ENCODE measurements at places on chromosomes 6 and 20.

DNA sequence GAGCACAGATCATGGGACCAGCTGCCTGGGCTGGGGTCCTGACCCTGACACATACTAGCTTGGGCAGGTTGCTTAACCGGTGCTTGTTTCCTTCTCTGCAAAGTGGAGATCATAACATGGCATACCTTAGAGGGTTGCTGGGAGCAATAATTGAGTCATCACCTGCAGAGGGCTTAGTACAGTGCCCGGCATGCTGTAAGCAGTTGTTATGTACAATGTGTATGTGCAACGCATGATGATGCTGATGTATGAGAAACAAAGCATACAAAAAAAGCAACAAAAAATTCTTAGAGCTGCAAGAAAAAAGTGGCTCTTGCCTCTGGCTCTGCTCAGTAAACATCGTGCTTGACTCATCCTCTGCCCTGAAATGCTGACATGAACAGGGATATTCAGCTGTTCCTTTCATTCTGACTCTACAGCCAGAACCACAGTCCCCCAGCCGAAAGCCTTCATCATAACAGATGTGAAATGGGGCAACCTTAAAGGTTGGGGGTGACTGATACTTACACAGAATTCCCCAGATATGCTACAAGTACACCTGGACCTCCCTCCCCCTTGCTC, 91.7 kb downstream of the CLIC5 start:
- DNase-seq = peak; percentile 63

DNA sequence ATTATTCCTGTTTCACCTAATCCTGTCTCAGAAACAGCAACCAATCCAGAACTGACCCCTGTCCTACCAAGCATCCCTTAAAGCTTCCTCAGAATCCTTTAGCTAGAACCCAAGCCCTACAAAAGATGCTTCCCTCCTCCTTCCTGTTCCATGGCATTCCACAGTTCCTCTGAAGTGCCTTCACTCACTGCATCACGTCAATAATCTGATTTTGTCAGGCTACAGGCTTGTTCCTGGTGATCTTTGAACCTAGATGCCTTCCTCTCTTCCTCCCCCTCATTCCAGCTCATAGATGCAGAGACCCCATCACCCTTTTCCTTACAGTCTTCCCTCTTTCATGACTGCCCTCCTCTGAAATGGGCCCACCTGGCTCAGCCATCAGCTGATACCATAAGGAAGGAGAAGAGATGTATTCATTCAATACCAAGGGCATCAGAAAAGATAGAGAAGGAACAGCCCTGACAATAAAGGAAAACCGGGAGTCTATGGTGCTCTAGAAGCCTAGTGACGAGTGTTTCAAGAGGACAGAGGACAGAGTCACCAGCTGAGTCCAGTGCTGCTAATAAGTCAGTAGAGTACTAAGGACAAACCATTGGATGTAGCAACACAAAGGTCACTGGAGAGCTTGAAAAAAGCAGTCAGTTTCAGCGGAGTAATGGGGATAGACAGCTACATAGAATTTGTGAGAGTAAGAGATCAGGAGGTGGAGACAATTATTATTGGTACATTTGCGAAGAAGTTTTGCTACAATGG, 62.5 kb upstream of the SPDEF start:
- no peak for DNase-seq

- no peak for DNase-seq
Observed at GRCh38 chr6:128209771-128210170, 308.9 kb upstream of the THEMIS start.

DNA sequence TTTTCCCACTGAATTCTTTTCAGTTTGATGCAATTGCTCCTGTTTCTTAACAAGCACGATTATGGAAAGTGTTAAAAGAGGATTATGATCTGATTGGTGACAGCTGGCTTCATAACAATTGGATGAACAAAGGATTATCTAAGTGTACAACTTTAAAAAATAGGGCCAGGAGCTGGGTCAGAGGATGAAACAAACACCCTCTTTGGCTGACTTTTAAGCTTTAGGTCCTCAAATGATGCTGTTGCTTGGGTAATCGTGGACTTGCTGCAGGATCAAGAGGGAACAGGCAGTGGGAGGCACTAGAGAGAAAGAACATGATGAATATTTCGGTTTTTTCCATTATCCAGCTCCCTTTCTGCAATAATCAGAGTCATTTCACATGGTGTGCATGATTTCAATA, 35.5 kb upstream of the TMX4 start:
- no peak for DNase-seq

DNA sequence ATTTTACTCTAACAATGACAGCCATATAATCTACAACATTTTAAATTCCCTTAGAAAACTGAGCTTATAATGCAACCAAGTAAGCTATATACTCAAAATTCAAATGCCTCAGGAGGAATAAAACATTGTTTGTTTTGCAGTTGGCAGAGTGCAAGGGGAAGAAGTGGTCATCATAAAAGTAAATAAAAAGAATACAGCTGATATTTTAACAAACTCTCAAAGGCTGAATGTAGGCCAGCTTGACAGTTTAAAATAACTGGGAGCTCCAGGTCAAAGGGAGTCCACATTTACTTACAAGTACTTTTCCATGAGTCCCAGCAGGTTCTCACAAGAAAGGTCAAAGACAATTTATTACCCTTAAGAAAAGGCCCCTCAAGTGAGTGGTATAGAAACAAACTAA, 589.8 kb downstream of the BCKDHB start:
- DNase-seq = no peak

GRCh38 chr20:34491226-34491931, 24.8 kb upstream of the DYNLRB1 start:
- no peak for DNase-seq

All from kidney glomerular epithelial cell (primary cell).